Natural killer cell treated with Interleukin-12 subunit alpha and Interleukin-12 subunit beta and Interleukin-15 and Interleukin-18, amount 100 ng/mL, for 72 hours (primary cell): ENCODE measurements at places on chromosomes 4 and X.

- no peaks in the 10 kb centered on the region for H3K27me3 ChIP-seq
- no peak for DNase-seq
- H3K4me3 ChIP-seq = peak overlapping the region; percentile 91
- H3K36me3 ChIP-seq = peaks cover 14% of the 10 kb centered on the region
- peak overlapping the region; percentile 89 for H3K27ac ChIP-seq
These were observed 410 bp downstream of the GNL3L start for GRCh38 chrX:54530357-54530900.

- peaks cover 10% of the 10 kb centered on the region for H3K36me3 ChIP-seq
- no peak overlapping the region for H3K4me3 ChIP-seq
- H3K4me1 ChIP-seq = no peaks in the 10 kb centered on the region
These were observed 133.3 kb downstream of the SPCS3 start for GRCh38 chr4:176453079-176453478.

GRCh38 chr4:123986268-123986798 lies 589.7 kb downstream of the SPRY1 start:
- H3K36me3 ChIP-seq = no peaks in the 10 kb centered on the region
- H3K27me3 ChIP-seq = no peaks in the 10 kb centered on the region
- H3K27ac ChIP-seq = no peak overlapping the region
- no peak for DNase-seq
- H3K4me3 ChIP-seq = no peak overlapping the region

- no peaks in the 10 kb centered on the region for H3K4me1 ChIP-seq
- no peaks in the 10 kb centered on the region for H3K36me3 ChIP-seq
- H3K27ac ChIP-seq = no peak overlapping the region
- no peaks in the 10 kb centered on the region for H3K27me3 ChIP-seq
- no peak overlapping the region for H3K4me3 ChIP-seq
These were observed 670.5 kb downstream of the GABRG1 start for GRCh38 chr4:45453258-45453853.

DNA sequence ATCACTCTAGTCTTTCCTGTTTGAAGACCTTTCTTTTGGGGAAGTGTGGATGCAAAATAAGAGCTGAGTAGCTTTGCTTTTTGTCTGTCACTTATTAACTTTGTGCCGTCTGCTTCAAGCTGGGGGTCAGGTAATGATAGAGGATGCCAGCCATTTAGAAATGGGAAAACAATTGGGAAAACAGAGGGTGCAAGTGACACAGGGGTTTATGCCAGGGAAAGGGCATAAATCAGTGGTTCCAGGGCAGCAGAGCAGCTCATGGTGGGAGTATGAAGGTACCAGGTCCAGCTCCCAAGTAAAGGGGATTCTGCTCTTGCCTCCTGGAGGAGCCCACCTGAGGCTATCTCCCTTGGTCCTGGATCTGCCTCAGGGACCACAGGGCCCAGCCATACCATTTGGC lies 91.9 kb upstream of the GPR50 start:
- H3K4me1 ChIP-seq = peaks cover 2% of the 10 kb centered on the region
- H3K27me3 ChIP-seq = peaks cover 27% of the 10 kb centered on the region
- no peak for DNase-seq
- no peak overlapping the region for H3K27ac ChIP-seq
- H3K4me3 ChIP-seq = no peak overlapping the region

DNA sequence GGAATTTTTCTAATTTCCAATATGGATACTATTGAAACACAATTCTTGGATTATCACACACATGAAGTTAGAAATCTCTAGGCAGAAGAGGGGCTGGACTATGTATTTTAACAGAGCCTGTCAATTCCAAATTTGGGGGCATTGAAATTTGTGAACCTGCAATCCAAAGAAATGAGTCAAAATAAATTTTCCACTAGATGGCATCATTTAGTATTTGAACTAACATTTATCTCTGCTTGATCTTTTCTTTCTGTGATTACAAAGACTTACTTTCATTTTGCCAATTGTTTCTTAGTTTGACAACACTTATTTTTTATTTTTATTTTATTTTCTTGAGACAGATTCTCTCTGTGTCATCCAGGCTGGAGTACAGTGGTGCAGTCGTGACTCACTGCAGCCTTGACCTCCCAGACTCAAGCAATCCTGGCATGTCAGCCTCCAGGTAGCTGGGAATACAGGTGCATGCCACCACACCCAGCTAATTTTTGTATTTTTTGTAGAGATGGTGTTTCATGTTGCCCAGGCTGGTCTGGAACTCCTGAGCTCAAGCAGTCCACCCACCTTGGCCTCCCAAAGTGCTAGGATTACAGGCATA lies 2.7 kb upstream of the PYURF start:
- no peak overlapping the region for H3K27ac ChIP-seq
- peaks cover 10% of the 10 kb centered on the region for H3K36me3 ChIP-seq
- no peaks in the 10 kb centered on the region for H3K27me3 ChIP-seq
- peaks cover 36% of the 10 kb centered on the region for H3K4me1 ChIP-seq
- no peak overlapping the region for H3K4me3 ChIP-seq

DNA sequence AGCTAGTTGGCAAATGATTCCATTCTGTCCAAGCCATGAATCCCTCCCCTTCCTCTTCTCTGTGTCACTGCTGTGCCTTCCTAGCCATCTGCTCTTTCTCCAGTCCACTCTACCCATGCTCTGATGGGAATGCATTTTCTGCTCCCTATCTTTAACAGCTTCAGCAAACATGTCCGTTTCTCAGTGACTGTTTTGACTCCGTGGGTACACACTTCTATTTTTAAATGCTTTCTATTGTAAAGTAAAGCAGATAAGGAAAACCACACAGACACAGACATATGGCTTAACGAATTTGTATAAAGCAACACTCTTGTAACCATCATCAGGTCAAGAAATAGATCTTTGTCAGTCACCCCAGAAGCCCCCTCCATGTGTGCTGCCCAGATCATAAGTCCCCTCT lies 72.4 kb upstream of the KLHL13 start:
- no peaks in the 10 kb centered on the region for H3K36me3 ChIP-seq
- H3K27ac ChIP-seq = no peak overlapping the region
- no peak overlapping the region for H3K4me3 ChIP-seq
- H3K27me3 ChIP-seq = peaks cover 9% of the 10 kb centered on the region
- no peaks in the 10 kb centered on the region for H3K4me1 ChIP-seq

GRCh38 chr4:184281231-184282139 lies 63.8 kb upstream of the ENPP6 start:
- peaks cover 4% of the 10 kb centered on the region for H3K36me3 ChIP-seq
- no peak for DNase-seq
- peak overlapping the region; percentile 85 for H3K27ac ChIP-seq
- peak overlapping the region; percentile 25 for H3K4me3 ChIP-seq
- no peaks in the 10 kb centered on the region for H3K27me3 ChIP-seq

DNA sequence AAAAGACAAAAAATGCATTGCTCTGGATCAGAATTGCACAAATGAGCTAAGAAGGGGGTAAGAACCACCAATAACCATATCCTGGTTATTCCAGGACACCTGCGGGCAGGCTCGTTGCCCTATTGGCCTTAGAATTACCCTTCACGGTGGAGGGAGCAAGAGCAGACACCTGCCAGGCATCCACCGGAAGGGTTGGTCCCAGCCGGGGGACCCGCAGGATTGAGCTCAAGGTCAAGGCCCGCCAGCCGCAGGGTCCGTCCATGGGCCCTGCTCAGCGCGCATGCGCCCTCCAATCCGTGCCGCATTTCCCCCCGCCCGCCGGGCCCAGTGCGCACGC lies 575 bp downstream of the SLC25A6 start:
- no peaks in the 10 kb centered on the region for H3K27me3 ChIP-seq
- H3K4me3 ChIP-seq = peak overlapping the region; percentile 97
- no peak for DNase-seq
- H3K4me1 ChIP-seq = peaks cover 49% of the 10 kb centered on the region

GRCh38 chr4:94410678-94411206 lies 41.0 kb upstream of the PDLIM5 start:
- DNase-seq = no peak
- no peaks in the 10 kb centered on the region for H3K36me3 ChIP-seq
- no peak overlapping the region for H3K4me3 ChIP-seq

- DNase-seq = no peak
- no peaks in the 10 kb centered on the region for H3K4me1 ChIP-seq
- H3K27me3 ChIP-seq = no peaks in the 10 kb centered on the region
- H3K4me3 ChIP-seq = no peak overlapping the region
- H3K27ac ChIP-seq = no peak overlapping the region
These were observed 286.6 kb downstream of the BMPR1B start for GRCh38 chr4:95044324-95044837.

DNA sequence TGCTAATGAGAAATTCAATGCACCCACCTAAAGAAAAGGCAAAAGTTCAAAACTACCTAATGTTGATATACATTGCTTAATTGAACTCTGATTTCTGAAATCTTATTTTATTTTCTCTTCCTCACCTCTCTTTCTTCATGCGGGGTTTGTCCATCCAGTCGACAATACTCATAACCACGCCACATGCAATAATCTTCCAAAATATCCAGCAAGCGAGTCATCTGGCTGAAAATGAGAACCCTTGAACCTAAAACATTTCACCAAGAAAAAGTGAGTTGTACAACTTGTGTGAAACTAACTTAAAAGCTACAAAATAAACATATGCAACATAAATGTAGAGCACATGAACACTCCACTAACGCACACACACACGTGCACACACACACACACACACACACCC lies 26.7 kb downstream of the SMARCA1 start:
- H3K4me1 ChIP-seq = no peaks in the 10 kb centered on the region
- DNase-seq = no peak
- no peak overlapping the region for H3K4me3 ChIP-seq
- no peak overlapping the region for H3K27ac ChIP-seq
- no peaks in the 10 kb centered on the region for H3K36me3 ChIP-seq
- H3K27me3 ChIP-seq = peaks cover 13% of the 10 kb centered on the region

DNA sequence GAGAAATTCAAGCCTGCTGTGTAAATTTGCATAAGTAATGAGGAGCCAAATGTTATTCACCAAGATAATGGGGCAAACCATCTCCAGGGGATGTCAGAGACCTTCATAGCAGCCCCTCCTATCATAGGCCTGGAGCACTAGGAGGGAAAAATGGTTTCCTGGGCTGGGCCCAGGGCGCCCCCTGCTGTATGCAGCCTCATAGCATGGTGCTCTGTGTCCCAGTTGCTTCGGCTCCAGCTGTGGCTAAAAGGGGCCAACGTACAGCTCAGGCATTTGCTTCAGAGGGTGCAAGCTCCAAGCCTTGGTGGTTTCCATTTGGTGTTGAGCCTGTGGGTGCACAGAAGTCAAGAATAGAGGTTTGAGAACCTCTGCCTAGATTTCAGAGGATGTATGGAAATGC lies 859.3 kb downstream of the RPA4 start:
- H3K27ac ChIP-seq = no peak overlapping the region
- no peak for DNase-seq
- H3K4me3 ChIP-seq = no peak overlapping the region
- H3K4me1 ChIP-seq = no peaks in the 10 kb centered on the region
- no peaks in the 10 kb centered on the region for H3K27me3 ChIP-seq
- no peaks in the 10 kb centered on the region for H3K36me3 ChIP-seq

DNA sequence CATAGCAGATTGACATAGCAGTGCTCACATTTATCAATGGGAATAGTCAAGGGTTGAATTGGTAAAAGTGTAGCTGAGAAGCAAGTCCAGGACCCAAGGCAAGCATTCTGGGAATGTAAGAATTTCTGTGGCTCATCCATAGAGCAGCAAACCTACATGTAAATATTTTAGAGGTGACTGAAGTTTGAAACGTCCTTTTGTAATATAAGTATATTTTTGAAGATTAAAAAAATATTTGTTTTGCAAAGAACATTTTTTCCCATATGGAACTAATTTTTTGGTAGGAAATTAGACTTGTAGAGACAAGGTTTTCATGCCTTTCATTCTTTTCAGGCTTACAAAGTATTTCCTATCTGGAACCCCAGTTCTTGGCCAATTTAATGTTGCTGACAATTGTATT lies 104.0 kb downstream of the TEX13A start:
- H3K36me3 ChIP-seq = no peaks in the 10 kb centered on the region
- H3K27ac ChIP-seq = no peak overlapping the region
- H3K4me3 ChIP-seq = no peak overlapping the region

DNA sequence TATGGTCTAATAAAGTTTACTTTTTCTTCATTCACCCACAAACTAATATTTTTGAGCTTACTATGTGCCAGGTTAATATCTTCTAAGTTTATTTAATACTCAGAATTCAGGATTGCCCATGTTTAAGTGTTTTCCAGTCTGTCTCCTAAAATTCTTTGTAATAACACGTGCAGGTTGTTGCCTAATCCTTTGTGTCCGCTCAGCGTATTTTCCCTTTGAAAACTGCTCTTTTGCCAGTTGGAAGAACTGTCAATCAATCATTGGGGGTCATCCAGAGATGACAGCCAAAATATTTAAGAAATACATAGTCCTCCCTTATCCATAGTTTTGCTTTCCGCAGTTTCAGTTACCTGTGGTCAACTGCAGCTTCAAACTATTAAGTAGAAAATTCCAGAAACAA lies 63.4 kb downstream of the LNX1 start:
- H3K27ac ChIP-seq = no peak overlapping the region
- no peaks in the 10 kb centered on the region for H3K4me1 ChIP-seq
- H3K27me3 ChIP-seq = peaks cover 2% of the 10 kb centered on the region
- DNase-seq = no peak
- H3K4me3 ChIP-seq = no peak overlapping the region

GRCh38 chrX:21741364-21741763 lies 16.6 kb downstream of the SMPX start:
- no peak overlapping the region for H3K27ac ChIP-seq
- no peak overlapping the region for H3K4me3 ChIP-seq
- H3K36me3 ChIP-seq = no peaks in the 10 kb centered on the region

DNA sequence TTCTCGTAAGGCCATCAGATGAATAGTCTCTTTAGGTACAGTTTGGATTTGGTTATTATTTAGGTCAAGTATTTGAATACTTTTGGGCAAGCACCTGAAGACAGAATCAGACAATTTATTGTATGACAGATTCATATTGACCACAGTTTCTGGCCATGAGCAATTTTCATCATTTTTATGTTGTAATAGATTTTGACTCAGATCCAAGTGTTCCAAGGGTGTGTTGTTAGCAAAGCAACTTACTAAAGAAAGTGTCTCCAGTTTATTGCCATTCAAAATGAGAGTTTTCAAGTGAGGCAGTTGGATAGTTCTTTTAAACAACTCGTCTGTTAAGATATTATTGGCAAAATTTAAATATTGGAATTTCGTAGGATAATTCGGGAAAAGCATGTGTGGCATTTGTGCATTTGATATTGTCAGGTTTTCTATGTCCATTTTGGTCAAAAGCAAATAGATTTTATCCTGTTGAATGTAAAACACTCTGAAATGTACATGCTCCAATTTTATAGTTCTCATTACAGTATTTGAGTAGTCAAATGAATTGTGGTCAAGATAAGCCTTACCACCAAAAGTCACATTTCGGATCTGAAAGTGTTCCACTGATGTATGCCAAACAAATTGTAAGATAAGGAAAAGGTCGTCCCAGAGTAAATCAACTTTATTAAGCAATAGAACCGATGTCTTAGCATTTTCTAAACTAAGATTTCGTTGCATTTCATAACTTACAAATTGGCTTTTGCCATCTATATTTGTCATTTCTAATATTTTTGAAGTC lies 8.4 kb downstream of the TLR10 start:
- H3K27me3 ChIP-seq = peaks cover 8% of the 10 kb centered on the region
- DNase-seq = no peak
- H3K27ac ChIP-seq = no peak overlapping the region
- H3K4me3 ChIP-seq = no peak overlapping the region

DNA sequence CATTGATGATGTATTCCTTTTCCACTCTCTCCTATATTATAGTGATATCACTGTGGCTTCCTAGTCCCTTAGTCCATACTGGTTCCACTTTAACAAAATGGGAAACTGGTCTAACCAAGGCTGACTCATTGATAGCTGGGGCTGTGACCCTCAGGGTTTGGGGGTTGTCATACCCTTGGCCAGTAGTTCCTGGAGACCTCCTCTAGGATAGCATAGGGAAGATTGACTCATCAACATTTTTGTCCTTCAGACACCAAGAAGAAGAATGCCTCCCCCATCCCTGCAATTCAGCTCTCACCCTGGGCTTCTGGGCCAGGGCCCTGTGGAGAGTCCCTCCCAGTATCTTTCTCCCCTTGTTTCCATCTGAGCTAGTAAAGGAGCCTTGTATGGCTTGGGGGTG lies 68.8 kb upstream of the PRPS1 start:
- H3K36me3 ChIP-seq = no peaks in the 10 kb centered on the region
- H3K4me3 ChIP-seq = no peak overlapping the region
- H3K4me1 ChIP-seq = no peaks in the 10 kb centered on the region
- no peaks in the 10 kb centered on the region for H3K27me3 ChIP-seq
